ENCODE measurements at places on chromosomes 3 and 15.

DNA sequence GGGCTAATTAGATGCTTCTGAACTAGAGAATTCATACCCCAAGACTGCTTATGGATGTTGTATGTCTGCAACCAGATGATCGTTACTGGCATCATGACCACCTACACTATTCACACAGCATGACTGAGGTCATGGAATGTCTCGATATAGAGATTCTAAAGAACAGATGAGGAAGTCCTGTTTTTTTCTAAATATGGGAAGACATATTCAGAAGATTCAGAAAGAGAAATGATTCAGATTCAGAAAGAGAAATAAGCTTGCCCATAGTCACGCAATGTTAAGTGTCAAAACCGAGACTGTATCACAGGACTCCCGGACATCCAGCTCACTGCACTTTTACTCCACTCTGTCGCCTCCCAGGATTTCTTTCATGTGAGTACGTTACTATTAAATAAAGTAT, 136.2 kb downstream of the TPRG1 start:
- no peak for DNase-seq
- no peak overlapping the region for H3K4me3 ChIP-seq
- no peak overlapping the region for H3K27ac ChIP-seq
- H3K36me3 ChIP-seq = no peaks in the 10 kb centered on the region
- no peaks in the 10 kb centered on the region for H3K4me1 ChIP-seq

DNA sequence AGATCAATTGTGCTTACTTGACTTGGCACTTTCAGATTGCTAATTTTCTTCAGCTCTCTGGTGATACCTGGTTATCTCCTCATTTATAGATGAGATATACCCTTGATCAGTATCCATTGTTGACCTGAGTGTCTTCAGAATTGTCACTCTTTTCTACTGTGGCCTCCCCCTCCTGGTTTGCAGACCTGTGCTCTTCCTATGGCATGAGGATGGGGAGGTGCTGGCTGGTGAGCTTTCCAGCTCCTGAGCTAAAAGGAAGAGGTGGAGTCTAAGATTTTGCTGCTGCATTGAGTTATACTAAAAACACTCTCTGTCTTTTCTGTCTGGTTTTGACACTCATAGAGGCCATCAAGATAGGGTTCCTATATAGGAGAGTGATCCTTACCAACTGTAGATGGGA, 23.7 kb downstream of the UBE2Q2 start:
- DNase-seq = no peak
- no peak overlapping the region for H3K27ac ChIP-seq
- no peaks in the 10 kb centered on the region for H3K4me1 ChIP-seq
- H3K36me3 ChIP-seq = no peaks in the 10 kb centered on the region
- H3K4me3 ChIP-seq = no peak overlapping the region

DNA sequence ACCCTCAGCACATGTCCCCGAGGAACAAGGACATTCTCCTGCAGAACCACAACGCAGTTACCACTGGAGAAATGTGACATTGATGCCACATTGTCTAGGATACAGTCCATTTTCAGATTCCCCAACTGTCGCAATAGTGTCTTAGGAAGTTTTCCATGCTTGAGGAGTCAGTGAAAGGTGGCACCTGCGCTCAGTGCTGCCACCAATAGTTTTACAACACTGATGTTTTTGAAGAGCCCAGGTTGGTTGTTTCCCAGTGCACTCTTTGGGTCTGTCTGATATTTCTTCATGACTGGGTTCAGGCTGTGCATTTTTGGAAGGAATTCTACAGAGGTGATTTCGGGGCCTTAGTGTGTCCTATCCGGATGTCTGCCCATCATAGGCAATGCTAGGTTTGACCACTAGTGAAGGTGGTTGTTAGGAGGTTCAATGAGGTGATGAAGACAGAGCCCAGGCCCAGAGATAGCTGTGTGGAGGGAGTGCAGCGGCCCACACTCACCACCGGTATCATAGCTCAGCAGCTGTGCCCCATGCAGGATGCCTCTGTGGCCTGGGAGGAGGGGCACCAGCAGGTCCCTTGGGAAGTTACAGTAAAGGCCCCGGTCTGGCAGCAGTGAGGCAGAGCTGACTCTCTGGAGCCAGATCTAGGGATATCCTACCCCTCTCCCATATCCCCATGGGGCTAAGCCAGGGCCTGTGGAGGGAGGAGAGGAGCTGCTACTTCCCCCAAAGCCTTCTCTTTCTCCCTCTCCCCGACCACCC, 96.6 kb downstream of the DNAJB8 start:
- peaks cover 2% of the 10 kb centered on the region for H3K36me3 ChIP-seq
- no peak overlapping the region for H3K4me3 ChIP-seq
- H3K27me3 ChIP-seq = no peaks in the 10 kb centered on the region
- H3K27ac ChIP-seq = no peak overlapping the region
- DNase-seq = no peak

GRCh38 chr3:97089621-97090020, 275.2 kb downstream of the EPHA6 start:
- H3K4me1 ChIP-seq = no peaks in the 10 kb centered on the region
- no peaks in the 10 kb centered on the region for H3K27me3 ChIP-seq
- H3K4me3 ChIP-seq = no peak overlapping the region
- no peaks in the 10 kb centered on the region for H3K36me3 ChIP-seq

DNA sequence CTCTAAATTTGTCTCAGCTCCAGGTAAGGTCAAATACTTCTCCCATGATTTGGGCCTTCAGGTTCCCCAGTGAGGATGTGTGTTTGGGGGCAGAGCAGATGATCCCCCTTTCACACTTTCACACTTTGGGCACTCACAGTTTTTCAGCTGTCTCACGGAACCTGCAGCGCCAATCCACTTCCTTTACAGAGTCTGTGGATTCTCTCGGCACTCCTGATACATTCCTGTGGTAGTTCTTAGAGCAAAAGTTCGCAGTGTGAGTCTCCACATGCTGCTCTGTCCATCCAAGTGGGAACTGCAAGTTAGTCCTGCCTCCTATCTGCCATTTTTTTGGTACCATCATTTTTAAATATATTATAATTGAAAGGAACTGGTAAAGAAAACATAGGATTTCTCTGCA, 20.2 kb upstream of the CPOX start:
- no peaks in the 10 kb centered on the region for H3K27me3 ChIP-seq
- no peaks in the 10 kb centered on the region for H3K4me1 ChIP-seq
- DNase-seq = no peak
- H3K27ac ChIP-seq = no peak overlapping the region
- no peaks in the 10 kb centered on the region for H3K36me3 ChIP-seq

- H3K36me3 ChIP-seq = no peaks in the 10 kb centered on the region
- H3K4me3 ChIP-seq = no peak overlapping the region
- no peaks in the 10 kb centered on the region for H3K4me1 ChIP-seq
- no peaks in the 10 kb centered on the region for H3K27me3 ChIP-seq
- DNase-seq = peak; percentile 18
These were observed 142.4 kb downstream of the TPRA1 start for GRCh38 chr3:127448161-127448561.

GRCh38 chr3:16088496-16088895, 86.0 kb upstream of the GALNT15 start:
- no peak for DNase-seq
- no peaks in the 10 kb centered on the region for H3K4me1 ChIP-seq
- no peak overlapping the region for H3K27ac ChIP-seq
- H3K4me3 ChIP-seq = no peak overlapping the region
- H3K27me3 ChIP-seq = no peaks in the 10 kb centered on the region

- peaks cover 10% of the 10 kb centered on the region for H3K36me3 ChIP-seq
- no peak overlapping the region for H3K4me3 ChIP-seq
- DNase-seq = no peak
- H3K4me1 ChIP-seq = no peaks in the 10 kb centered on the region
These were observed 14.9 kb downstream of the CRTAP start for GRCh38 chr3:33128706-33129105.

GRCh38 chr3:131907796-131908195, 127.0 kb downstream of the CPNE4 start:
- H3K4me1 ChIP-seq = no peaks in the 10 kb centered on the region
- H3K4me3 ChIP-seq = no peak overlapping the region
- no peaks in the 10 kb centered on the region for H3K27me3 ChIP-seq
- DNase-seq = no peak

DNA sequence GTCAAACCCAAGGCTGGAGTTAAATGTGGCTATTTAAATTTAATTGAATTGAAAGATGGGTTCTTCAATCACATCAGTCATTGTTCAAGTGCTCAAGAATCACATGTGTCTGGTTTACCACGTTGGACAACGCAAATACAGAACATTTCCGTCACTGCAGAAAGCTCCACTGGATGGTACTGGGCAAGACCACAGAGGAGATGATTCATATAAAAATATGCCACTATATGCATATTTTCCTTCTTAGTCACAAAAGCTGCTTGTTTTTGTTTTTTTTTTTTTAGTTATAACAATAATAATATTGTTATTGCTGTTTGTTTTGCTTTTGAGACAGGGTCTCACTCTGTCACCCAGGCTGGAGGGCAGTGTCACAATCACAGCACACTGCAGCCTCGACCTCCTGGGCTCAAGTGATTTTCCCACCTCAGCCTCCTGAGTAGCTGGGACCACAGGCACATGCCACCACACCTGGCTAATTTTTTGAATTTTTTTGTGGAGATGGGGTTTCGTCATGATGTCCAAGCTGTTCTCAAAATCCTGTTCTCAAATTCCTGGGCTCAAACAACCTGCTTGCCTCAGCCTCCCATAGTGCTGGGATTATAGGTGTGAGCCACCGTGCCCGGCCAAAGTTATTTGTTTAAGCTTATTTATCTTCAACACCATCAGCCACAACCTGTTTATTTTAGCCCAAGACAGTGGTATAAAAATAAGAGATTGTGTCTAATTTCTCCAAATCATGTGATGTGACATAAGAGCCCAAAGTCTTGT, 19.4 kb downstream of the RTP3 start:
- no peak overlapping the region for H3K27ac ChIP-seq
- H3K4me3 ChIP-seq = no peak overlapping the region
- no peaks in the 10 kb centered on the region for H3K27me3 ChIP-seq
- no peaks in the 10 kb centered on the region for H3K36me3 ChIP-seq

DNA sequence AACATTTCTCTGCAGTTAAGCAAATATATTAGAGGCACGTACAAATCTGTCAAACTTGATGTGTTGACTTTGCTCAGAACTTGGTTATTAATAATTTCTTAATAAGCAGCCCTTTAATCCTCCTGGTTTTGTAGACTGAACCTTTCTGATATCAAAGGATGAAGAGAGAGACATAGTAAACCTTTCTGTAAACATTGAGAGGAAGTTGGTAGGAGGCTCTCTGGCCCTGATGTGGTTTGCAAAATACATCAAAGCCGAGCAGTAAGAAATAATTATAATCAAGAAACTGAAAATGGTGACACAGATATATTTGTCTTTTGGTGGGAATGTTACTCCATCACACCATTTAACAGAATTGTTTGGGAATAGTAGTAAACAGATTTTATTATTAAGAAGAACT, 111.9 kb downstream of the OXSM start:
- H3K27me3 ChIP-seq = no peaks in the 10 kb centered on the region
- H3K4me1 ChIP-seq = no peaks in the 10 kb centered on the region
- no peaks in the 10 kb centered on the region for H3K36me3 ChIP-seq
- no peak for DNase-seq

DNA sequence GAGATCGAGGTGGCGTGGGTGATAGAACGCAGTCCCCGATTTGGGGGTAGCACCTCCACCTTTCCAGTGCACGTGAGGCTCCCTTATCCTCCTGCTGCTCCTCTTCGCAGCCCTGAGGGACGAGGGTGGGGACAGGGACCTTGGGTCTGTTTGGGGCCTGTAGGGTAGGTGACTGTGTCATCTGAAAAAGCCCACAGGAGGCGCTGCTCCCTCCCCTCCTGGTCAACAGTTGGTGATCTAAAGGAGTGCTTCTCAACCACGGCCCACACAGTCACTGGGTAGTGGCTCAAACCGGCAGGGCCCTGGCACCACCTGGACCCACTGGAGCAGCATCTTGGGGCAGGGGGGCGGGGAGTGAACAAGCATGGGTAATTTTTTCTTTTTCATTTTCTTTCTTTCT, 7.1 kb downstream of the LRRK1 start:
- no peak for DNase-seq
- no peaks in the 10 kb centered on the region for H3K27me3 ChIP-seq
- H3K36me3 ChIP-seq = no peaks in the 10 kb centered on the region
- H3K27ac ChIP-seq = no peak overlapping the region

DNA sequence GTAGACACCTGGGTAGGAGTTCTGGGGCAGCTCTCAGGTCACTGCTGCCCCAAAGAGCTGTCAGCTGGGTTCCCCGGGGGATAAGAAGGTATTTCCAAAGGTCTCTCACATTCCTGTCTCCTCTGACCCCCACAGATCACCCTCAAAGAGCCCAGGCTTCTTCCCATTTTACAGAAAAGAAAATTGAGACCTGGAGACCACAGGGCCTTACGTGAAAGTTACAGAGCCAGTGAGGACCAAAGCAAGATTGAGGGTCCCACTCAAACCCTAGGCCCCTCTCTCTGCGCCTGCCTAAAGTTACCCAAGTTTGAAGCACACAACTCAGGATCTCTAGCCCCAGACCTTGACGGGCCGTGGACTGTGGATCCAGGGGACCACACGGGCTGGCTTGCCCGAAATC, 3.9 kb upstream of the ATP2B2 start:
- H3K27me3 ChIP-seq = peaks cover 2% of the 10 kb centered on the region
- no peak overlapping the region for H3K27ac ChIP-seq
- DNase-seq = no peak
- H3K4me1 ChIP-seq = no peaks in the 10 kb centered on the region
- no peak overlapping the region for H3K4me3 ChIP-seq
- H3K36me3 ChIP-seq = no peaks in the 10 kb centered on the region

- DNase-seq = no peak
- no peak overlapping the region for H3K4me3 ChIP-seq
- no peak overlapping the region for H3K27ac ChIP-seq
These were observed 4.0 kb upstream of the ITGA11 start for GRCh38 chr15:68435966-68436365.

- no peak overlapping the region for H3K27ac ChIP-seq
- H3K36me3 ChIP-seq = no peaks in the 10 kb centered on the region
- H3K4me3 ChIP-seq = no peak overlapping the region
- no peak for DNase-seq
These were observed 611.0 kb downstream of the NSUN3 start for GRCh38 chr3:94673876-94674275.

DNA sequence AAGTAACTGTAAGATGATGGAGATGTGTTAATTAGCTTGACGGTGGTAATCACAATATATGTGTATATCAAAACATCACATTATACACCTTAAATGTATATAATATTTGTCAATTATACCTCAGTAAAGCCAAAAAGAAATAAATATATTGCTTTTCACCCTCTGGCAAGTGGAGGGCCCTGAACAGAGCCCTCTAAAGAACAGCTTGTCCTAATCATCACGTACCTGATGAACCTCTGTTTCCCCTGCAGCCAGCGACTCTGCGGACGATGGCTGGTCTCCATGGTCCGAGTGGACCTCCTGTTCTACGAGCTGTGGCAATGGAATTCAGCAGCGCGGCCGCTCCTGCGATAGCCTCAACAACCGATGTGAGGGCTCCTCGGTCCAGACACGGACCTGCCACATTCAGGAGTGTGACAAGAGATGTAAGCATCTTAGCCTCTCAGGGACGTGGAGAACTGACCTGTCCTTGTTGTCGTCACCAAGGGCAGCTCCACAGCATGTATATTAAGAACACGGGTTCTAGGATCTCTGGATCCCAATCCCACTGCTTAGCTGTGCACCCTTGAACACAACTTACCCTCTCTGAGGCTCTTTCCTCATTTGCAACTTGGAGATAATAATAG, 6.3 kb downstream of the THBS1 start:
- peaks cover 50% of the 10 kb centered on the region for H3K4me1 ChIP-seq
- H3K4me3 ChIP-seq = no peak overlapping the region
- H3K27me3 ChIP-seq = no peaks in the 10 kb centered on the region
- peaks cover 99% of the 10 kb centered on the region for H3K36me3 ChIP-seq

All from kidney (tissue), 22 donors.